ENCODE measurements at places on chromosomes 2 and 18.
A peak's percentile ranks its signal among the peaks of the same experiment; 100 is the strongest.

DNA sequence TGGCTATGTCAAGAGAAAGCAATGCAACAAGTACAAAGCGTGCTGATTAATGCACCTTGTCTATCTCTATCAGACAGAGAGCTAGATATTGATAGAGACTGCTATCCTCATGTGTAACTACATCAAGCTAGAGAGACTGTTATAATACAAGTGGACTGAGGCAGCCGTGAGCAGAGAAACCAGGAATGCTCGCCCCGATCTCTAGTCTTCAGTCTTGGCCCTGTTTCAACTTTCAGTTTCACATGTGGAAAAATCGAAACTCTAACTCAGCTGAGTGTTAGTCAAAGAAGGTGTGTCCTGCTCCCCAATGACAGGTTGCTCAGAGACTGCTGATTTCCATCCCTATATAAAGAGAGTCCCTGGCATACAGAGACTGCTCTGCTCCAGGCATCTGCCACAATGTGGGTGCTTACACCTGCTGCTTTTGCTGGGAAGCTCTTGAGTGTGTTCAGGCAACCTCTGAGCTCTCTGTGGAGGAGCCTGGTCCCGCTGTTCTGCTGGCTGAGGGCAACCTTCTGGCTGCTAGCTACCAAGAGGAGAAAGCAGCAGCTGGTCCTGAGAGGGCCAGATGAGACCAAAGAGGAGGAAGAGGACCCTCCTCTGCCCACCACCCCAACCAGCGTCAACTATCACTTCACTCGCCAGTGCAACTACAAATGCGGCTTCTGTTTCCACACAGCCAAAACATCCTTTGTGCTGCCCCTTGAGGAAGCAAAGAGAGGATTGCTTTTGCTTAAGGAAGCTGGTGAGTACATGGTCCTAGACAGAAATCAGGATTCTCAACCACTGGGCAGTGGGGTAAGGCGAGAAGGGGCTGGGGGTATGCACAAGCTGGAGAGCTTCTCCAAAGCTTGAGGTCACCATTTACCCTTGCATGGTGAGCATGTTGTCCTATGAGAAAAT lies at the start of gene RSAD2:
TSS of gene RSAD2 (plus strand) at position 376 of the 903 bp plus-strand sequence. CDS start at position 400, 24 bp downstream.
- no peak for DNase-seq

DNA sequence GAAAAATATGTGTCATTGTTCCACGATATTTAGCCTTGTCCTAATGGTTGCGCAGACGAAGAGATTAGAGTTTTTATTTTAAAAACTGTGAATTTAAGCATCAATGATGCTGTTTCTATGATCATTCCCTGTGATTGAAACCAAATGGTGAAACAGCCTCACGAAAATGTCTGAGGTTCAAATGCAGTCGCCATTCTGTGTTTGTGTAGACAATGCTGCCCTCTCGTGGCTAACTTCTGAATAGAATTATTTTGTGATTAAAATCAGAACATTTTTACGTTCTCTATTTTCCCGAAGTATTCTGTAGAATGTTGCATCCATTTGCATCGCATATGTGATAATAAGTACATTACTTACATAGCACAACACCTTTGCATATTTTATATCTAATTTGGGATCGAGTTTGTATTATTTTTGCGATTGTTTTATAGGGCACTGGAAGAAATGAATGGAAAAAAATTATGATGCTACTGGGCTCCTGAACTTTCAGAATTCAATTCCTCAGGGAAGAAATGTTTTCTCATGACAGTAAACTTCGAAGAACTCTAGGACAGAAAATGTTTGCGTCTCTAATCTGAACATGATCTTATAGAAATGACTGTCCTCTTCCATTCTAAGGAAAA lies 54.8 kb upstream of the CREB1 start:
- DNase-seq: no peak

- no peak for DNase-seq
These were observed 40.1 kb downstream of the ARHGAP25 start for GRCh38 chr2:68774569-68775271.

GRCh38 chr2:100008956-100009355 lies 133.4 kb downstream of the AFF3 start:
- DNase-seq: no peak

- DNase-seq: no peak
These were observed 8.5 kb downstream of the AGAP1 start for GRCh38 chr2:235502336-235502735.

- DNase-seq: peak; percentile 35
These were observed 5.3 kb upstream of the NPPC start for GRCh38 chr2:231931481-231931915.

Measured in skeletal muscle cell (primary cell).